ENCODE measurements at places on chromosomes 11 and 22. TPM values are rescaled to one million over a fixed set of nuclear protein-coding genes. Genes with fewer than 3 reads are reported as not detected.
A peak's percentile ranks its signal among the peaks of the same experiment; 100 is the strongest.

DNA sequence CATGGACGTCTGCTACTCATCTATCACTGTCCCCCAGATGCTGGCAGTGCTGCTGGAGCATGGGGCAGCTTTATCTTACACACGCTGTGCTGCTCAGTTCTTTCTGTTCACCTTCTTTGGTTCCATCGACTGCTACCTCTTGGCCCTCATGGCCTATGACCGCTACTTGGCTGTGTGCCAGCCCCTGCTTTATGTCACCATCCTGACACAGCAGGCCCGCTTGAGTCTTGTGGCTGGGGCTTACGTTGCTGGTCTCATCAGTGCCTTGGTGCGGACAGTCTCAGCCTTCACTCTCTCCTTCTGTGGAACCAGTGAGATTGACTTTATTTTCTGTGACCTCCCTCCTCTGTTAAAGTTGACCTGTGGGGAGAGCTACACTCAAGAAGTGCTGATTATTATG is 9.2 kb upstream of the OR9Q2 start:
- DNase-seq, result no peak
- H3K36me3 ChIP-seq, result no peaks in the 10 kb centered on the region
- H3K27me3 ChIP-seq, result no peaks in the 10 kb centered on the region
- no peak overlapping the region for H3K27ac ChIP-seq
- H3K4me3 ChIP-seq, result no peak overlapping the region

- H3K27me3 ChIP-seq, result no peaks in the 10 kb centered on the region
- no peak overlapping the region for H3K4me3 ChIP-seq
- H3K27ac ChIP-seq, result no peak overlapping the region
- no peak for DNase-seq
- peaks cover 3% of the 10 kb centered on the region for H3K4me1 ChIP-seq
Measured at GRCh38 chr11:70252844-70253243, 17.6 kb upstream of the PPFIA1 start.

GRCh38 chr11:108793138-108793537 is 128.3 kb downstream of the DDX10 start:
- peaks cover 2% of the 10 kb centered on the region for H3K36me3 ChIP-seq
- no peak overlapping the region for H3K27ac ChIP-seq
- H3K27me3 ChIP-seq, result no peaks in the 10 kb centered on the region
- no peak overlapping the region for H3K4me3 ChIP-seq
- no peak for DNase-seq

DNA sequence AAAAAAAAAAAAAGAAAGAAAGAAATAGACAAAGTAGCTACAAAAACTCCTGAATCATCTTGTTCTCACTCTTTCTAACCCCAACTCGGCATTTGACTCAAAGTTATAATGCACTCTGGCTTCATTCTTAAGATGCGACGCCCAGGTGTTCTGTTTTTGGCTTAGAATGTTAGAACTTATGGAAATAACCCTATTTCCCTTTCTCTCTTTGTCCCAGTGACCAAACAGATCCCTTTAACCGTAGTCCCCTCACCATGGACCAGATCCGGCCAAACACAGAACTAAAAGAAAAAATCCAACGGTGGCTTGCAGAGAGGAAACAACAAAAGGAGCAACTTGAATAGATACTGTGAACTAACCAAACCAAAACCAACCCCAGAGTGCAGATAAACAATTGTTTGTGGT is 5.3 kb upstream of the ATP5MG start:
- no peak overlapping the region for H3K4me3 ChIP-seq
- peaks cover 27% of the 10 kb centered on the region for H3K36me3 ChIP-seq
- no peak for DNase-seq

DNA sequence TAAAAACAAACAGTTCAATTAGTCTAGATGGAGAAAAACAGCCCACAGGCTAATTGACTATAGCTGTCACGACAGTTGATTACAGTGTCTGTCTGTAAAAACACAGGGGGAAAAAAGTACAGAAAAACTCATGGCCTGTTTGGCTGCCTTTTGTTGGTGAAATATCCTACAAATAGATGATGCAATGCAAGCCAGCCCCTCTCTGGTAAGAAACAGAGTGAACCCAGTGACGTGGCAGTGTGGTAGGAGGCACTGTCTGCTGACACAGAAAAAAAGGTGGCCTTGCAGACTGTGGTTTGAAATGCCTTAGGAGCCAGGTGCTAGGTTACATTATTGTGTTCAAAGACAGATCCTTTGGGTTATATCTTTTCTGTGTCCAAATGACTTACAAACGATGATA is 431.4 kb upstream of the CCDC90B start:
- no peak for DNase-seq
- H3K27ac ChIP-seq, result peak overlapping the region; percentile 30
- no peak overlapping the region for H3K4me3 ChIP-seq
- peaks cover 39% of the 10 kb centered on the region for H3K4me1 ChIP-seq
- H3K36me3 ChIP-seq, result peaks cover 11% of the 10 kb centered on the region

- H3K36me3 ChIP-seq, result no peaks in the 10 kb centered on the region
- no peak overlapping the region for H3K4me3 ChIP-seq
- H3K27me3 ChIP-seq, result no peaks in the 10 kb centered on the region
- H3K27ac ChIP-seq, result peak overlapping the region; percentile 58
- no peak for DNase-seq
- peaks cover 55% of the 10 kb centered on the region for H3K4me1 ChIP-seq
Measured at GRCh38 chr22:19615001-19615461, 90.8 kb upstream of the CLDN5 start.

DNA sequence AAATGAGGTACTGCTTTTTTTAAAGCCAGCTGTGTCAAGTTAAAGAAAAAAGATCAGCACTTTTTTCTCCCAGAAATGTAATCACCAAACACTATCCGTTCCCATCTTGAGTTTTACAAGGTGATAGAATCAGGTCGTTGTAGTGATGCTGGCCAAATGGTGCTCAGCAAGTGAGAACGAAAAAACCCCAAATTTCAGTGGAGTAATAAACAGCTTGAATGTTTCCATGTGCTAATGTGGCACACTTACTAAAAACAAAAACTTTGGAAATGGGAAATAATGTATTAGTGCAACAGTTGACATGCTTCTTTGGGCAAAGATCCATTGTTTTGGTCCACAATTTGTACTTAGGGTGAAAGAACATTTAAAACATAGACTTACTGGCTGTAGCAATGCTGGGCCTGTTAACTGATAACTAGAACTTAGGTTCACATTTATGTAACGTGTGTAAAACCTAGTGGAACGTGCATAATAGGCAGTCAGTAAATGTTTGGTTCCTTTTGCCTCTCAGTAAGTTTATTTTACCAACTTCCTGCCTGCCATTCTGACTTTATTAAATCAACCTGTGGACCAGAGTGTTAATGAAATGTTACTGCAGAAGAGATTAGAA is 15.4 kb upstream of the GDPD4 start:
- no peak overlapping the region for H3K27ac ChIP-seq
- DNase-seq, result no peak
- 0 out of 2 replicates have a peak, but pooled peaks cover under 1% of the 10 kb centered on the region for H3K36me3 ChIP-seq
- no peaks in the 10 kb centered on the region for H3K4me1 ChIP-seq
- no peaks in the 10 kb centered on the region for H3K27me3 ChIP-seq

- no peak overlapping the region for H3K27ac ChIP-seq
- H3K36me3 ChIP-seq, result no peaks in the 10 kb centered on the region
- no peak overlapping the region for H3K4me3 ChIP-seq
- peaks cover 9% of the 10 kb centered on the region for H3K4me1 ChIP-seq
- H3K27me3 ChIP-seq, result peaks cover 9% of the 10 kb centered on the region
Measured at GRCh38 chr11:11231763-11232162, 121.3 kb downstream of the CSNK2A3 start.

GRCh38 chr22:19632668-19633148 is 81.6 kb upstream of the SEPTIN5 start:
- DNase-seq, result no peak
- H3K4me1 ChIP-seq, result peaks cover 18% of the 10 kb centered on the region

GRCh38 chr22:25540166-25540907 is 24.1 kb upstream of the GRK3 start:
- no peak overlapping the region for H3K27ac ChIP-seq
- no peaks in the 10 kb centered on the region for H3K36me3 ChIP-seq
- no peaks in the 10 kb centered on the region for H3K27me3 ChIP-seq

DNA sequence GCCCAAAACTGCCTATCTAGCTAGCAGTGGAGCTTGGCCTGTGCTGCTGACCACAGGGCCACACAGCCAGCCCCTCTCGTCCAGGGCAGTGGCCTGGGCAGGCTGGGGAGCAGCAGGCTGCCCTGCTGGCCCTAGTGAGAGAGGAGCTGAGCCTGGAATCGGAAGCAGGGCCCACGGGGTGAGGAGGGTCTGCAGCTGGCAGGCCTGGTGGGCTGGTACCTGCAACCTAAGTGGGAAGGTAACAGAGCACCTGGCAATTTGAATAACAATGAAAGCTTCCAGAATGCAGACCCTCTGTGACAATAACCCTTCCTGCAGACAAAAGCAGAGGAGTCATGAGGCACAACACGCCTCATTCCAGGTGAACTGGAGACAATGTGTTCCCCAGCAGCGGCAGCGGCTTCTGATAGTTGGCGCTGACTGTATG is 31.8 kb upstream of the RFPL3 start:
- H3K27ac ChIP-seq, result peak overlapping the region; percentile 71
- H3K27me3 ChIP-seq, result no peaks in the 10 kb centered on the region
- peaks cover 11% of the 10 kb centered on the region for H3K36me3 ChIP-seq
- peak; percentile 41 for DNase-seq
- peaks cover 24% of the 10 kb centered on the region for H3K4me1 ChIP-seq

- peaks cover 62% of the 10 kb centered on the region for H3K27me3 ChIP-seq
- DNase-seq, result no peak
- no peak overlapping the region for H3K27ac ChIP-seq
- H3K4me3 ChIP-seq, result no peak overlapping the region
- peaks cover 3% of the 10 kb centered on the region for H3K4me1 ChIP-seq
Measured at GRCh38 chr11:122141725-122142124, 25.7 kb upstream of the BLID start.

DNA sequence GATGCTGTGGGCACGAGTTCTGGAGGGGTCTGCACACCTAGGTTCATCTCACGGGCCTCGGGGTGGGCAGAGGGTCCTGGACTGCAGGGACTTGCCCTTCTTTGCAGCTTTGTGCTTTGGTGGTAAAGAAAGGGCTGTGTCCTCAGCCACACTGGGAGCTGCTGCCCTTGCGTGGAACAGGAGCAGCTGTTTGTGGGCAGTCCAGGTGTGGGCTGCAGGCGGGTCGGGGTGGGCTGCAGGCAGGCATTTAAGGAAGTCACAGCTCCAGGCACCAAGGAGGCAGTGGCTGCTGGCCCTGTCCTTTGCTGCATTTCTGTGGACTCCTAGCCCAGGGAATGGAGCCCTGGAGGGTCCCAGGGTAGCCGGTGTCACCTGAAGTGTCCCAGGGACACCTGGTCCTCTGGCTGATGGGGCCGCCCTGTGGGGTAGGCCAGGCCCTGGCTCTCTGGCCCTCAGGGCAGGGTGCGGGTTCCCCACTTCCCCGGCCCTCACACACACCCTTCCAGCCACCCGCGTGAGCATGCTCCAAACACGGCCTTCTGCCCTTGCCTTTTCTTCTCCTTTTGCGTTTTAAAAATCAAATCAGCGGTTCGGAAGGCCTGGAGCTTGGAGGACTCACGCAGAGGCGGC is 1240.3 kb downstream of the BRD1 start:
- H3K4me3 ChIP-seq, result no peak overlapping the region
- no peaks in the 10 kb centered on the region for H3K4me1 ChIP-seq
- no peak overlapping the region for H3K27ac ChIP-seq
- no peaks in the 10 kb centered on the region for H3K27me3 ChIP-seq

DNA sequence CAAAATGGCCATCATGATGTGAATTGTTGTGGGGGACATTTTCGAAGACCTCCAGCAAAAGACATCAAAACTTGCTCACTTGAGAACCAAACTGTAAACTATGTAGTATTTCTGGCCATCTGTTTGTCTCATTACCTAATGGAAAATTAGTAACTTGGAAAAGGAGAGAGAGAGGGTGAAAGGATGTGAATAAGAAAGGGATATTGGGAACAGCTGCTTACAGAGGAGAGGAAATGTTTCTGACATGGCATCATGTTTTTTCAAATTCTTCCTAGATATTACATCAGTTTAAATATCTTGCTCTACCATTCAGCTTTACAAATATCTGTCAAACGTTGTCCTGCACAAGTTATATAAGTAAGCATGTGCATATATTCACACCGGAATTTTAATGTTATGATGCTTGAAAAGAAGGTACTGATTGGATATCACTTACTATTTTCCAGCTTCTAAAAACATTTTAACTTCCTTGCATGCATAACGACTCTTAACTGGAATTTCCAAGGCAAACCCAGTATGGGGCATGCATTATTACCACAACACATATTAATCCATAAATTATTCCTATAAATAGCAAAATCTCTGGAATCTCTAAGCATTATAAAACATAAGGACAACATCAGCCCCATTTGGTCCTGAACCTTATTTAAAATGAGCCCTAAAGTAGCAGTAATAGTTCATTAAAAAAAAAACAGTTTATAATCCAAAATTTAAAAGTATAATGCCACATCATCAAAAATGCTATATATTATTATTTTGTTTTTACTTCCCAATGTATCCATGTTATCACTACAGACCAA is 20.0 kb downstream of the GUCY1A2 start:
- no peak overlapping the region for H3K4me3 ChIP-seq
- no peak for DNase-seq
- no peaks in the 10 kb centered on the region for H3K27me3 ChIP-seq
- peaks cover 7% of the 10 kb centered on the region for H3K4me1 ChIP-seq

GRCh38 chr22:17601031-17601430 is 27.5 kb downstream of the ATP6V1E1 start:
- peaks cover 45% of the 10 kb centered on the region for H3K36me3 ChIP-seq
- no peak overlapping the region for H3K4me3 ChIP-seq
- no peaks in the 10 kb centered on the region for H3K4me1 ChIP-seq
- no peak overlapping the region for H3K27ac ChIP-seq
- no peaks in the 10 kb centered on the region for H3K27me3 ChIP-seq

DNA sequence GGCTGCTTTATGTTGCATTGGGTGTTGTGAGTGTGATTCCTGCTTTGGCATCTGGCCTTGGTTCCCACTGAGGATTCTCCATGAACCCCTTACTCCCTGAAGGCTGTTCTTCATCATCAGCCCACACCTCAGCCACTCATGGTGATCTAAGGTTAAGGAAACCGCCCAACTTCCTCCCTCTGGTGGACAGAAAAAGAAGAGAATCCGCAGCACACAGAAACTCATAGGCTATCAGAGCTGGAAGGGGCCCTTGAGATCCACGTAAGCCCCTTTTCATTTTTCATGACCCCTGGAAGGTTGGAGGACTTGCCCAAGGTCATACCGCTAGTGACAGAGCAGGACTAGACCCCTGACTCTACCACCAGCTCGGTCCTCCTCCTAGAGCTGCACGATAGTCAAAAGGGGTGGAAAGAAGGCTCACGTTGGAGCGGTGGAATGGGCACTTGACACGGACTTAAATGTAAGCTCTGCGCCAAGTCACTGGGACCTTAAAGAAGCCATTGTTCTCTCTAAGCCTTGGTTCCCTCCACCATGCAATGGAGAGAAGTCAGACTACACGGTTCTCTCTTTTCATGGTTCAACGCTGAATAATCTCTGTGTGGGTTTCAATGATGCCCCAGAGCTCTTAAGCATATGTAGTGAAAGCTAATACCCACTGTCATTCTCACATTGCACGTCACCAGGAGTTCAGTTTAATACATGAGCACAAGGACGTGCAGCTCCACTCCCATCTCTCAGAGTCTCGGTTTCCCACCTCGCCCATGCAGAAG is 83.6 kb upstream of the CRTAM start:
- H3K36me3 ChIP-seq, result no peaks in the 10 kb centered on the region
- DNase-seq, result peak; percentile 30
- no peak overlapping the region for H3K4me3 ChIP-seq
- no peaks in the 10 kb centered on the region for H3K27me3 ChIP-seq
- 0 out of 2 replicates have a peak, but pooled peaks cover 6% of the 10 kb centered on the region for H3K4me1 ChIP-seq

The KREMEN1 gene
- total RNA-seq, result 4.1 TPM

The ABCC8 gene
- total RNA-seq, result 4.1 TPM

The CDHR5 gene
- 0.34 TPM for total RNA-seq

The P4HA3 gene
- total RNA-seq, result not detected

The HDHD5 gene
- total RNA-seq, result 114 TPM

The MAPK11 gene
- total RNA-seq, result 2.3 TPM

The XKR3 gene
- not detected for total RNA-seq

The NOX4 gene
- 1.1 TPM for total RNA-seq

The MAPK8IP2 gene
- 1.8 TPM for total RNA-seq

The TRPM5 gene
- 0.07 TPM for total RNA-seq

The ACR gene
- 0.55 TPM for total RNA-seq

The FOLH1 gene
- not detected for total RNA-seq

The DBX1 gene
- total RNA-seq, result 0.14 TPM

Data from WTC11 (cell line).